Amniotic stem cell (primary cell): ENCODE measurements at places on chromosomes 1 and 21.
A peak's percentile ranks its signal among the peaks of the same experiment; 100 is the strongest.

DNA sequence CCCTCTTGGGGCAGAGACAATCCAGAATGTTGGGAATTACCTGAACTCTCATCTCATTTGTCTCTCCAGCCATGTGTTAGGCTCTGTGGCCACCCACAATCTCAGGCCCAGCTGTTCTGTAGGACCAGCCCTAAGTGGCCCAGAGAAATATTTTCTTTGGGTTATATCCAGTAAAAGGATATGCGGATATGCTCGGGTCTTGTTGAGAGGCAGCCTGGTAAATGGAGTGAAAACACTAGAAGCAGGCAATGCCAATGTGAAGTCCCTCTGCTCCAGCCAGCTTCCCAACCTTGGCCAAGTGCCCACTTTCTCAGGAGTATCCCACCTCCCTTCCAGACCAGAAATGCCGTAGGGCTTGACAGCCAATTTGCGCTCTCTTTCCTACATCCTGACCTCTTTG is 192.2 kb downstream of the ST6GALNAC3 start:
- no peak for DNase-seq

DNA sequence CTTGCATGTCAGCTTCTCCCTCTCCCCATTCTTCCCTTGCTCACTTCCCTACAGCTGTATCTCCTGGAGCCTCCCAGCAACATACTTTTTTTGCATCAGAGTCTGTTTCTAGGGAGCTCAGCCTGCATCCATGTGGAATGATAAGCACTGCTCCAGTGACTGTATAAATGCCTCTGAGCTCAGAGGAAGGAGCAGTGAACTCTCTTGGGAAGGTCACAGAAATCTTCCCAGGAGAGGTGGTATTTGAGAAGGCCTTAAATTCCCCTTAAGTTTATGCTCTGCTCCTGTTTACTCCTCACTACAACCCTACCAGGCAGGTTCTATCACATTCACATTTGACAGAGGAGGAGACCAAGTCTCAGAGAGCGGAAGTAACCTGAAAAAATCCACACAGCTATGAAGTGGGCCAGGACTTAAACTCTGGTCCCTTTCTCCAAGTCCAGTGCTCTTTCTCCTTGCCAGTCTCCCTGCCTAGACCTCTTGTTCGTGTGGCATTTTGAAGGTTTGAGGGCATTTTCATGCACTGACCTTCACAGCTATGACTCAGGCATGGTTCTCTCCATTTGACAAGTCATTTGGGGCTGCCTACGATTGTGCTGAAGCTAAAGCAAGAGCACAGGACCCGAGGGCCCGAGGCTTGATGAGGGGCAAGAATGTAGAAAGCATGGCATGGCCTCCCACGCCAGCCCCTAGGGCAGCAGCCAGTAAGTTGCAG is 5.6 kb upstream of the UBXN10 start:
- DNase-seq = no peak

GRCh38 chr1:52268372-52268771 is 97.6 kb downstream of the CC2D1B start:
- DNase-seq = no peak

DNA sequence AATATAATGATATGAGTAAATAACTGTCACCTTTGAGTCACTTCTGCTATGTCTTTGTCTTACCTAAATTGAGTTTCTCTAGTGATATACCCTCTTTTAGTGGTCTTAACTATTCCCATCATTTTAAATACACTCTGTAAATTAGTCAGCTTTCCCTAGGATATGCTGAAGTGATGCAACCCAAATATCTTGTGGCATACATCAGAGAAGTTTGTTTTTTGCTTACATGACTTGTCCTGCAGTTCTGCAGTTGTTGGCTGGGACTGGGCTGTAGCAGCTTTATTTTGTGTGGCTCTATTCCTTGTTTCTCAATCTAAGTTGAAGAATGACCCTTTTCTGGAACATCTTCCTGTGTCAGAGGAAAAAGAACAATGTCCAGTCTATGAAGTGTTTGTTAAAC is 76.4 kb downstream of the TTC3 start:
- peak; percentile 19 for DNase-seq

DNA sequence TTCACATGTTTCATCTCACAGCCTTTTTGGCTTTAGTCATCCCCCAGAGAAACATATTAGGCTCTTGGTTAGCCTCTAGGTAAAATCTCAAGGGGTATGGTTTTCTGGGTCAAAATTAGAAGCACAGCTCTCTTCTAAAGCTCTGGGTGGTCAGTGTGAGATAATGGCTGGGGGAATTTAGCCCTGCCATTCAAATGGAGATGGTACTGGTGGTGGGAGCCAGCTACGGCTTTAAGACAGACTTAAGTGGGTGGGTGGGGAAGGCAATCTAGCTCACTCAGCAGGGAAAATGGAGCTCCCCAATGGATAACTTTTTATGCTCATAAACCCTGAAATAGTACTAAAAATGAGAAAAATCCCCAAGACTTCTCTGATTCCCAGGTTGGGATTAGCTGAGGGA is 5.7 kb downstream of the TEX38 start:
- DNase-seq = no peak

DNA sequence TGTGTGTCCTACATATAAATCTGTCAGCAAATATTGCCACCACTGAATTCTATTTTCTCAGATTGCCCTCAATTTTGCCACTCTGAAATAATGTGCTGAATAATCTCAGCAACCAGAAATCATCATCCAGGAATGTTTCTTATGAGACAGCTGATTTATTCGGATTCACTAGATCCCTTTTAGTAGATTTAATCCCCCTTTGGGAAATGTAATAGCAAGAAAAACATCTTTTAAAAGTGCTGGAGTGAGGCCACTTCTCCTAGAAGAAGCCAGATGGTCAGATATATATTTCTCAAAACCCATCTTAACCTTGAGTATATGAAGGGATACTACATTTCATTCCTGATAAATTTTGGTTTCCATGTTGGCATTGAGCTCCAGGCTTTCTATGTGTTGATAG is 327.7 kb downstream of the SMYD3 start:
- DNase-seq = no peak

GRCh38 chr1:99537886-99538617 is 107.9 kb upstream of the PALMD start:
- DNase-seq = no peak

GRCh38 chr1:205008896-205009295 is 34.1 kb upstream of the CNTN2 start:
- DNase-seq = no peak

DNA sequence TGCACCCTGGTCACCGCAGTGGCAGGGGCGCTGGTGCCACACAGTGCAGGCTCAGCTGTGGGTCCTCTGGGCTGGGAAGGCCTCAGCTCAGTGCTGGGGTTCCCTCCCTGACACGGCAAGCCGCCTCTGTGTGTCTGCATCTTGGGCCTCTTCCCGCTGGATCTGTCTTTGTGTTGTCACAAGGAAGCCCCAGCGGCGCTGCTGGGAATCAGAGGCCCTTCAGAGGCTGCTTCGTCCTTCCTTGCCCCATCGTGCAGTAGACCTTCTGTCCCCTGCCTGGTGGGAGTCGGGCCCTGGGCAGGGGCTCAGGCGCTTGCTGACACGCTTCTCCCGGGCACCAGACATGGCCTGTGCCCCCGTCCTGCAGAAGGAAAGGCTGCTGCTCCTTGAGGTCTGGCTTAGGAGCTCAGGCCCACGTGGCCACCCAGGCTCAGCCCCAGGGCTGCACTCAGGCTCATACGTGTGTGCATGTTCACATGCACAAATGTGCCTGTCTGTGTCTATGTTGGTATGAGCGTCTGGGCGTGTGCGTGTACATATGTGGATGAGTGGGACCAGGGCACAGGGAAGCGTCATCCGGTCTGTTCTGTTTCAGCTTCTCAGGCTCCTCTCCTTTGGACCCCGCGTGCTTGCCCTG is 24.3 kb upstream of the DIP2A start:
- DNase-seq = no peak

GRCh38 chr1:48784301-48784700 is 7.6 kb upstream of the BEND5 start:
- no peak for DNase-seq

DNA sequence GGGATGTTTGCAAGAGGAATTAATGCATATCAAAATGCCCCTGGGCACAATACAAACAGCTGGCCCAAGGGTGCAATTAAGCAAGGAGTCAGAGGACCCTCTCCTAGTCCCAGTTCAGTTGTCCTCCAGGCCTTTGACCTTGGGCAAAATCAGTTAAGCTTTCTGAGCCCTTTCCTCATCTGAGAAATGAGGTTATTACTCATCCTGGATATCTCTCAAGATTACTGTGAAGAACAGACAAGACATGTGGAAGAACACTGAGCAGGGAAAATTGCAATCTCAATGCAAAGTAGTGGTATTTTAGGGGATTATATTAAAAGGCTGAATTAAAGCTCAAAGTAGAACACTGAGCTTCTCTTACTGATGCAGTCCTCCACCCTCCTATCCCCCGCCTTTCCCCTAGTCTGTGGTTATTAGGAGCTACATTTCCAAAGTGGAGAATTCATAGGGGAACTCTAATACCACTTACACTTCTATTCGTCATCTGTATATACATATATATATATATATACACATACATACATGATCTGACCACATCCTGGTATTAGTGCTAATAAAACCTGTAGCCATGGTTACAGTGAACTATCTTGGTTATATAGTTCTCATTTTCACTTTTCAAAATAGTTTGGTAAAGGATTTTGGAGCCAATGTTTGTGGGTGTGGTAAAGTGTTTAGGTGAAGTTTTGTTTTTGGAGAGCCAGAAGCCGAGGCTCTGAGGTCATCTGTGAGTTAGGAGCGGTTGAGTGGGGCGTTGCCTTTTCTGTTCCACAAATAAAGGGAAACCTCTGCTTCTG is 18.1 kb downstream of the KIAA0040 start:
- DNase-seq = no peak

- DNase-seq = peak; percentile 65
These were observed 8.3 kb downstream of the IL24 start for GRCh38 chr1:206905295-206906164.

- DNase-seq = no peak
These were observed at the start of gene AGMAT for GRCh38 chr1:15584489-15585363. Gene AGMAT (minus strand): TSS chr1:15585051. CDS start chr1:15584967, 84 bp downstream.

GRCh38 chr21:20507783-20508182 is 490.4 kb upstream of the NCAM2 start:
- DNase-seq = no peak

DNA sequence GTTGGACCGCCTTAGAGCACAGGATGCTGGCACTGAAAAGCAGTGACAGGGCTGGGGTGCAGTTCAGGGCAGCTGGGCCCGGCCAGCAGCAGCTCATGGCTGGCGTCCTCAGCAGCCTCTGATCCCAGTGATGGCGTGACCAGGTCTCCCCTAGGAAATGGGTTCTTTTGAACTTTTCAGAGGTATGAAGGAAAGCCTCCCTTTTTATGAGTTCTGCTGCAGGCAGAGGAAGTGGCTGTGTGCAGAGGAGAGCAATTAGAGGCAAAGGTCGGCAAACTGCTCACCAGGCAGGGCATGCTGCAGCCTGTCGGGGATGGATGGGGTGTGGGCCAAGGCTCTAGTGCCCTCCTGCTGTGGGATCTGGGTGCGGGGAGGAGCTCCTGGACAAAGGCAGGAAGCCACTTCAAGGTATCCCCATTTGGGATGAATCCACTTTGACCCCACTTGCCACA is 45.6 kb upstream of the RAB4A start:
- no peak for DNase-seq

DNA sequence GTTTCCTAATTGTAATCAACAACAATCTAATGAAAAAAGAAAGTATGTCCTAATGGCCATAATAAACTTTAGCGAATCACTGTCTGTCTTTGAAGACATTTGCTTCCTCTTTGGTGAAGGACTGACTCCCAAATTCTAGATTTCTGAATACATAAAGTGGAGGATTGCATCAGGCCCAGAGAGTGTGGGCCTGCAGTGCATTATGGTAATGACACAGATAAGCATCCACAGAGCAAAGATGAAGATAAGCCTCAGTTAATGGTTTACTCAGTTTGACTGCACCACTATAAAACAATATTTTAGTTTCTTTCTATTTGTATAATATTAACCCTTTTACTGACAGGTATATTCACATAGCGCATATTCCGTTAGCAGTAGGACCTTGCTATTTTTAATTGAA is 365.5 kb downstream of the KCTD3 start:
- no peak for DNase-seq

- DNase-seq = no peak
These were observed 187.7 kb upstream of the SGIP1 start for GRCh38 chr1:66346057-66346795.

- no peak for DNase-seq
These were observed 17.1 kb upstream of the EPHA2 start for GRCh38 chr1:16172964-16173446.

- no peak for DNase-seq
These were observed 31.4 kb upstream of the ACTL8 start for GRCh38 chr1:17723684-17724083.

DNA sequence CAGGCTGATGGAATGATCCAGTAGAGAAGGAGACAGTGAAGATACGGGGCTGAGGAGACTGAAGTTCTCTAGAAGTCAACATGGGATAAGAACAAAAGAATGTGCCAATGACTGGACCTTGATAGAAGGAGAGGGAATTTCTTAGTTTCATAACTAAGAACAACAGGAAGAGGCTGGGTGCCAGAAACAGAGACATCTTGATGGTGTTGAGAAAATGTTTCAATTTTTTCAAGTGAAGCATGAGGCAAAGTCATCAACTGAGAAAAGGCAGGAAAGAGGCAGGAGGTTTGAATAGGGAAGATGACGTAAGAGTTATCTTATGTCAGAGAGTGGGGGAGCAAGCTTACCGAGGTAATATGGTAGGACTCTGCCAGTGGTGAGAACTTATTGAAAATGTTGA is 80.1 kb downstream of the SPAG17 start:
- DNase-seq = no peak
